LHCN-M2 (cell line): ENCODE measurements at places on chromosomes 4 and X.

GRCh38 chr4:38092701-38093100, 132.5 kb downstream of the PTTG2 start:
- no peak for DNase-seq

- DNase-seq, result no peak
Observed at GRCh38 chr4:76665153-76665552, 230.1 kb downstream of the SHROOM3 start.

DNA sequence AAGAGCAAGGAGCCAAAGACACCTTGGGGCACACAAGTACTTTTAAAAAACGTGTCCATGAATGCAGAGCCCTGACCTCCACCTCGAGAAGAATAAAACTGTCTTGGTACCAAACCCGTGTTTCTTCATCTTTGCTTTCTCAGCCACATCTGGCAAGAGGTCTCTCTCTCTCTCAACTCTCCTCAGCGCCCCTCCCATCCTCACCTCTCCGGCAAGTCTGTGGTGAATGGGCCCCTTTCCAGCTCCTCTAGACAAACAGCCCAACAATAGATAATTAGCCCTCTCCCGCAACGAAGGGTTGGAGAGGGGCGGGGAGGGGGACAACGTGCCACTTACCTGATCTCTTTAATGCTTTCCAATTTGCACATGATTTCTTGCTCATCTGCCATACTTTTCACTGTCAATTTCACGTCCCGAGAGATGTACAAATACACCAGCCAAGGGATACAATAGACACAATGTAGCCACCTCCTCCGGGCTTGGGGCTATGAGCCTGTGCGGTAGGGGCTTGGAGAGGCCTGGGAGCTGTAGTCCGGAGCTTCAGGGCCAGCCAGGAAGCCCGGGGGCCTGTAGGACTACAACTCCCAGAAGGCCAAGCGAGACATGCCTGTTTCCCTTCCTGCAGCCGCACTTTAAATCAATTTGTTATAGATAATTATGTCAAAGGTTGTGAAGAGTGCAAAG, at the start of gene ZC4H2:
Gene ZC4H2 (minus strand): TSS at position 462 of the 684 bp plus-strand sequence. CDS start 73 bp downstream, at position 389.
- DNase-seq, result peak; percentile 73

DNA sequence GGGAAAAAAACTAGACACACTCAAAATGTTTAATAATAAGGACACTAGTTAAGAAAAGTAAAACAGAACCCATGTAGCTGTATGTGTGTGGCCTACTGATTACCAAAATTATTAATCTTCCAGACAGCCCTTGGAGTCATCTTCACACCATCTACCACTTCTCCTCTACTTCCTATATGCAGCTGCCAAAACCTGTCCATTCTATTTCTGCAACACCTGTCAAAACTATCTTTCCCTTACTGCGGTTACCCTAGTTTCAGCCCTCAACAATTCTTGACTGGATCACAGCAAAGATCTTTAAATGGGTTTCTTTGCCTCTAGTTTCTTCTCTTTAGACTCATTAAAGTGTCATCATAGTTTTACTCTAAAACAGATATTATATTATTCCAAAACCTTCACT, 72.6 kb downstream of the GPR82 start:
- DNase-seq, result no peak

GRCh38 chr4:52743444-52744019, 7.7 kb downstream of the ERVMER34-1 start:
- DNase-seq, result no peak

- DNase-seq, result no peak
Observed at GRCh38 chr4:170804930-170805329, 715.2 kb upstream of the AADAT start.

GRCh38 chr4:17275836-17276235, 236.1 kb downstream of the QDPR start:
- no peak for DNase-seq

GRCh38 chrX:12446342-12447075, 308.2 kb downstream of the FRMPD4 start:
- DNase-seq, result peak; percentile 76

DNA sequence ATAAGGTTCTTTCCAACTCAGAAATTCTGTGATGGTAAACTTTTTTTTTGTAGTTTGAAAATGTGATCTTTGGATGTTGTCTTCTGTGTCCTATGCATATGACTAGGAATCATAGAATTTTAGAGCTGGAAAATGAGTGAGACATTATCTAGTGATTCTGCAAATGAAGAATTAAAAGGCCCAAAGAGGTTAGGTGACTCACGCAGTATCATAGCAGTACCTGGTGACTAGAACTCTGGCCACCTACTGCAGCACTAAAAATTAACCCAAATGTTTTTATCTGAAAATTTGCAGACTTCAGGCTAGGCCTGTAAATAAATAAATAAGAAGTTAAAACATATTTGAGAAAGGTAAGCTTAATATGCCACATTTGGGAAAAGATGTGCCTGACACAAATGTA, 52.8 kb downstream of the NFKB1 start:
- DNase-seq, result no peak

DNA sequence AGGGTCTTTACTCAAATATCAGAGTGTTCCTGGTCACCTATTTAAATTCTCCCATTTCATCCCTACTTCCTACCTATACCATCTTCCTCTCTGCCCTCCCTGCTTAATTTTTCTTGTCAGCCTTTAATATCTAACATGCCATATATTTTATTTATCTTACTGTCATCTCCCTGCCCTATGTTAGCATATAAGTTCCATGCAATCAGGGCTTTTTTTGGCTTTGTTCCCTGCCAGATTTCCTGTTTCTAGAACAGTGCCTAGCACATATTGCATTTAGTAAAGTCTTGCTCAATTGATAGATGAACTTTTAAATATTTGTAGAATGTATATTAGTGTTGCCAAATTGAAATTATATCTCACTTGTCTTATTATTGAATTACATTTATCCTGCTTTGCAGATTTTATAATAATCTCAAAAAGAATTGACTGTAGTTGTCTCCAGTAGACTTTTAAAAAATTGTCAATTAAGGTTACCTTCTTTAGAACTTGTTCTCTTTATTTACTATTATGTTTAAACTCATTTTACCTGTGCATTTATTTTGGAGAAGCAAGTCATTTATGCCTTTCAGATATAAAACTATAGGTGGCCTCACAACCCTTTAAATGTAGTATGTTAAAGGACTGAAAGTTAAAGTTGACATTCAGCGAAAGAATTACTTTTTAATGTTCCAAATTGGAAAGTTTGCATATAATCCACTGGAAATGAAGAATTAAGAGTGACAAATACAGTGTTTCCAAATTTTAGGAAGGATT, 108.2 kb upstream of the BMPR1B start:
- no peak for DNase-seq

- DNase-seq, result no peak
Observed at GRCh38 chr4:114034189-114034588, 54.7 kb upstream of the ARSJ start.

DNA sequence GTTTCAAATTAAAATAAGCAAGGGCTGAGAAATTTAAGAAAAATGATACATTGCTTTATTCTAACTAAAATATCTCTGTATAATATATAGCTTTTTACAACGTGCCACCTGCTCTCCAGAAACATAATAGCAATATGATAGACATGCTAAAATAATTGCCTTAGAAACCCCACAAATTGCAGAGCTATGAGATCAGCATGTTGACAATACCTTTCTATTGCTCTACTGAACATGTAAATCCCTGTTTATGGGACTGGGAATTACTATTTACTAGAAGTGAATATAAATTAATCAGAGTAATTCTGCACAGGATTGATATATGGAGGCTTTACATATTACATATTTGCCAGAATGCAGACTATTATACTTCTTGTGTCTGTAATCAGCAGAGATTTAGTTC, 1831.1 kb upstream of the IGFBP7 start:
- DNase-seq, result no peak

DNA sequence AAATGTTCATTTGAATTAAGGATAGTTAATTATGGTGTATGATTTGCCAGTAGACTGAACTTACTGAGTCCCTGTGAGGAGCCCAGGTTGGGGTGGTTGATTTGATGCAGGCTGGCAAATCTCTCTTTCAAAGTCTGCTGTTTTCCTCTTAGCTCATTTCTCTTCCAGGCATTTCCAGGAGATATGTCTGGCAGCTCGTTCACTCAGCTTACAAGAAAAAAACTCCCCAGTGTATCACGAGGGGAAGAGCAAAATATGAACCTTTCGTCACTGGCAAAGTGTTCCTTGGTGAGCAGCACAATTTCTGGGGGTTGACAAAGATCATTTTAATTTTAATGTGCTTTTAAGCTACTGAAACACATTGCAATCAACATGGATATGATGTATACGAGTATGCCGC, 244.2 kb downstream of the CBLL2 start:
- no peak for DNase-seq

DNA sequence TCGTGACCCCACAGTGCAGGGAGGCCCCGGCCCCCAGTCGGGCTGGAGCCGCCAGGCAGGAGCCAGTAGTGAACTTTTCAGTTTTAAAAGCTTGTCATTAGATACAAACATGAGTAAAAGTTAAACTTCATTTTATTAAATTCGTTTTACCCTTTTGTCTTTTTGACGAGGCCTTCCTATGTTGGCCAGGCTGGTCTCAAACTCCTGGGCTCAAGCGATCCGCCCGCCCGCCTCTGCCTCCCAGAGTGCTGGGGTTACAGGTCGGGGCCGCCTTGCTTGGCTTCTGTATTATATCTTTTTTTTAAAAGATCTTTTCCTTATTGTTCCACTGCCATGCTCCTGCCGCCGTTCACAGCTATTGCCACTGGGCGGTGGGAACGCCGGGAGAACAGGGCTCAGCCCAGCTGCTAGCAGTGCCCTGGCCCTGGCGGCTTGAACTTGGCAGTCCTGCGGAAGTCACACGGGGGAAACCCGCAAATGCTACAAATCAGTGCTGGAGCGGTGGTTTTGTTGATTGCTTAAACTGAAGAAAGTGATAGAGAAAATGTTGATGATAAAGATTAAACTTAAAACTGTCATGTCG, 968 bp upstream of the NELFA start:
- DNase-seq, result peak; percentile 60

- peak; percentile 55 for DNase-seq
Observed at GRCh38 chr4:124322234-124323065, 390.1 kb downstream of the ANKRD50 start.

- DNase-seq, result no peak
Observed at GRCh38 chrX:16138108-16138427, 14.7 kb downstream of the GRPR start.

- peak; percentile 8 for DNase-seq
Observed at GRCh38 chrX:148609515-148610327, 109.3 kb downstream of the AFF2 start.

GRCh38 chr4:101086801-101087586, 260.3 kb downstream of the PPP3CA start:
- DNase-seq, result no peak

GRCh38 chr4:46081674-46082073, 42.2 kb downstream of the GABRG1 start:
- no peak for DNase-seq

- DNase-seq, result no peak
Observed at GRCh38 chr4:140952717-140953116, 180.6 kb downstream of the RNF150 start.

DNA sequence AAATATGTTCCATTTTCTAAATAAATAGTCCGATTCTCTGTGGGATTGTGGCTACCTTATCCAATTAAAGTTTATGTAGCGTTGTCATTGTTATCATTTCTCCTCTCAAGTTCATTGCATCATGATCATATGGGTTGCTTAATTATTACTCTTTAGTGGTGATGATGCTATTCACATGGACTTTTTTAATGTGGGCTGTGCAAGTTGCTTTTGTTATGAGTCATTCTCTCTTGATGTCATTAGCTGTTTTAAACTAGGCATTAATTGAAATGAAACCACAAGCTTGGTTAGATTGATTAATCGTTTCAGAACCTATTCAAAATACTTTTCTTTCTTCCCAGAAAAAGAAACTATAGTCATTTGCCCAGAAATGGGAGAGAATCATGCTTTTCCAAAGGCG, 38.2 kb downstream of the NHS start:
- DNase-seq, result peak; percentile 17

DNA sequence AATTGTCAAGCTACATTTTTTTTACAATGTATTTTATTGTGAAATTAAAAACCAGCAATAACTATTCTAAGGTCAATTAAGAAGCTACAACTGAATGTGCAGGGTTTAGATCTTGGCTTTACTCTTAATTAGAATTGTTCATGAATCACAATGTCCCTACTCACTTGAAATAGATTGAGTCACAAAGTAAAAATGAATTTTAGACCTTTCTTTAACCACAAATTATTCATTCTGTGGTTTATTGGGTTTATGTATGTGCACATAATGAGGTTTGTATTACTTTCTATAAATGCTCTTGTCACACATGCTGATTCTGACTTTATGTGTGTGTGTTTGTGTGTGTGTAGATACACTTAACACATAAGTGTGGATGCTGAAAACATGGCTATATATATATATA, 647.0 kb upstream of the AADAT start:
- no peak for DNase-seq

DNA sequence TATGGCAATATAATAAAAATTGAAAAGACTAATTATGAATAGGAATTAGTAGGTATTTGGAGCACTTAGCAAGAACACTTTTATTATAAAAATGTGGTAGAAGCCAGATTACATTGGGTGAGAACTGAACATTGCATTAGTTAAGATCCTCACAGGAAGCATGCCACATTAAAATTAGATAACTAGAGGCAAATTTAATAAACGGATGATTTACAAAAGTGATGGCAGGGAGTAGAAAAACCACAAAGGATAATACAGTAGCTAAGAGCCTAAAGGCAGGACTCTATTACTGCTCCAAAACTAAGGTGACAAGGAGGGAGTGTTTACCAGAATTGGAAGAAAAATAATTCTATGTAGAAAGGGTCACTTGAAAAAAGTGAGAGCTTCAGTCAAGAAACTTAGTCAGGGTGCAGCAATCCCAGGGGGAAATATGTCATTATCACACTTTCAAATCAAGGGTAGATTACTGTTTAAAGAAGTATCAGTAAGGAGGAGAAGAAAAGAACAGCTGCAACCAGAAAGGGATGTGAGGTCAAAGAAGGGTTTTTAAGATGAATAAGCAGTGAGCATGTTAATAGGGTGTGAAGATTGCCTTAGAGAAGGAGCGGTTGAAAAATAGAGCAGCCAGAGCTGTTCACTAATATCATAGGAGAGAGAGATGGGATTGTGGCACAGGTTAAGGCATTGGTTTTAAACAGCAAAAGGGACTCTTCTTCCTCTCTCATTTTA, 84.6 kb downstream of the NDST4 start:
- peak; percentile 1 for DNase-seq

- no peak for DNase-seq
Observed at GRCh38 chr4:25834411-25835107, 28.2 kb downstream of the SEL1L3 start.

DNA sequence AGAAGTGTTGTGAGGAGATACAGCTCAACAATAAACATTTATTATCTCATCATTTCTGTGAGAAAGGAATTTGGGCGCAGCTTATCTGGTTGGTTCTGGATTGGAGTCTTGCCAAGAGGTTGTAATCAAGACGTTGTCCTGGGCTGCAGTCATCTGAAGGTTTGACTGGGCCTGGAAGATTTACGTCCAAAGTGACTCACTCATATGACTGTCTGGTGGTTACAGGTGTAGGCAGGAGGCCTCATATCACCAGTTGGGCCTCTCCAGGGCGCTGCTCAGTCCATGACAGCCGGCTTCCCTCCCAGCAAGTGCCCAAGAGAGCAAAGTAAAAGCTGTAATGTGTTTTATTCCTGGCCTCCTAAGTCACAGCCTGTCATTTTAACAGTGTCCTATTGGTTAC, 106.3 kb downstream of the USP46 start:
- DNase-seq, result no peak
